ENCODE measurements at places on chromosomes 5 and 9.

- no peak for DNase-seq
Observed at GRCh38 chr9:136759436-136760325, 1.6 kb upstream of the LCN8 start.

GRCh38 chr9:121975801-121976277 is 117.3 kb downstream of the TTLL11 start:
- no peak for DNase-seq

DNA sequence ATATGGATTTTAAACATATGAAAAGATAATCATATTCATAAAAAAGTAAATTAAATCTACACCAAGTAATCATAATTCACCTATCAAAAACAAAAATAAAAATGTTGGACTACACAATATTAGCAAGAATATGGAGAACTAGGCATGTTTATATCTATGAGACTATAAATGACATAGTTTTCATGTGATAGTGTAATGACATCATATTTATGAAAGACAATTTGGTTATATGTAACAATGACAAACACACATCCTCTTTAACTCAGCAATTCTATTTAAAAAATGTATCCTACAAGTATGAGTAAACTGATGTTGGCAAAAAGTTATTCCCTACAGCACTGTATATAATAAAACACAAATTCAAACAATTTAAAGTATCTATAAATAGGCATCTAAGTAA is 312.3 kb downstream of the EDIL3 start:
- DNase-seq = no peak

DNA sequence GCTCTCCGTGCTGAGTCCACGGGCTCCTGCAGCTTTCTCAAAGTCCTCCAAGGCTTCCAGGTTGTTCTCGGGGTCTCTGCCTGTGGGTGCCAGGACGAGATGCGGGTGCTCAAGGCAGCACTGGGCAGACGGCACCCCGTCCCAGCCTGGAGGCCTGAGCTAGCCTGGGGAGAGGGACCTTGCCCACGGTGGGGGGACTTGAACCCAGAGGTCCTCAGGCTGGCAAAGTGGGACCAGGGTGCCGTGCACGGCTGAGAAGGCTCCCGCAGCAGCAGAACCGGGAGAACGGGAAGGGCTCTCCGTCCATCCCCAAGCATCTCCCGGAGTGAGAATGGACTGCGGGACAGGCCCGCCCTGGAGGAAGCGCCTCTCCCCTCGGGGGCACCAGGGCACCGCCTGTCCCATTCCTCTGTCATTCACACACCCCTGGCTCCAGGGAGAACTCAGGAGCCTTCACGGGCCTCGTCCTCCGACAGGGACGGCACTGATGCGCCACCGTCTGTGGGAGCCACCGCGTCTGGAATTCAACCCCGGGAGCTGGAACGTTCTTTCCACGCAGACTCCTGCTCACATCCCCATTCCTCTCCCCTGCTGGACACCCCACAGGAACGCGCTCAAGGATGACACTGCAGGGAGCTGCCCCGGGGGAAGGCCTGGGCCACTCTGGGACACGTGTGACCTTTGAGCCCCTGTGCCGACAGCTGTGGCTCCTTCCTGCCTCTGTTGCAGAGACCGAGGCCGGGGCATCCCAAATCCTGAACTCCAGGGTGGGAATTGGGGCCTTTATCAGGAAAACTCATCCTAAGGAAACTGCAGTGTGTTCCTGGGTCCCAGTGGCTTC is 16.3 kb upstream of the OBP2B start:
- no peak for DNase-seq

DNA sequence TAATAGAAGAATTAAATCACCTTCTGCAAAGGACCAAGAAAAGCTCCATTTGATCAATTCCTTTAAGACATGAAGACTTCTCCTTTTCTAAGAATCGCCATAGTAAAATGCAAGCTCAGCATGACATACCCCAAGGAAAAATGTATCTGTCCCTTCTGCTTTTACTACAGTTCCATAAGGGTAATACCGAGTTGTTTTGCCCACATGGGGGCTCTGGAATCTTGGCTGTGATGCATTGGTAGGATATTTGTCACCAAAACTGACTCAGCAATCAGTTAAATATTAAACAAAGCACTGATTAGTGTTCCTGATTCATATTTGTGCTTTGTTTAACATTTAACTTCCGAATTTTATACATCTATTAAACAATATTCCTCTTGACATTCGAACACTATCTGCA is 24.3 kb upstream of the KCNIP1 start:
- DNase-seq = no peak

DNA sequence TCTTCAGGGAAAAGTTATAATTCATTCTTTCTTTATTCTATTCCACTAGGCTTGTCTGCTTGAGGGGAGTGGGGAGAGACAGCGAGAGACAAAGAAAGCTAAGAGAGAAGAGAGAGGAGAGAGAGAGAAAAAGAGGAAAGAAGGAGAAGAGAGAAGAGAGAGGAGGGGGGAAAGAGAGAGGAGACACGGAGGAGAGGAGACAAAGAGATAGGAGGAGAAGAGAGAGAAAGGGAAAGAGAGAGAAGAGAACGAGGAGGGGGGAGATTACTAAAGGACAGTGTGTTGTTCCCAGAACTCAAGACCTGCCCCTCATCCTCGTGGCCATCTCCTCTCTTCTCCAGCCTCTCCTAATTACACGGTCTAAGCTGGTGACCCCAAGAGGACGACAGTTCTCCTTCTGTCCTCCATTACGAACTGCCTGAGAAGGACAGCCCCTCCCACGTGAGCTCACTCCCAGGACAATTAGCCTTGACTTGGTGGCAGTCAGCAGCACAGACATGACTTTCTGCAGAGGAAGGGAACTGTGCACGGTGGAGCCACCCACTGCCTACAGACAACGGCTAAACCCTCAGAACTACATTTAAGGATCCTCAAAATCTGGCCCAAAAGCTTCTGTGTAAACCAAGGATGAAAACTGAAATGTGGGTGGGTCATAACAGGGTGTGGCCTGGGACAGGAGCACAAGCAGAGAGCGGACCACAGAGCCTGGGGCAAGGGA is 99.1 kb downstream of the COL23A1 start:
- DNase-seq = no peak

- DNase-seq = no peak
Observed at GRCh38 chr9:127188396-127188795, 66.0 kb upstream of the ANGPTL2 start.

Measured in activated T-helper 1 cell treated with anti-CD3 and anti-CD28 coated beads, Interleukin-2, amount 50 U/mL, for 16 hours (primary cell).